ENCODE measurements at places on chromosomes 6 and 20.

DNA sequence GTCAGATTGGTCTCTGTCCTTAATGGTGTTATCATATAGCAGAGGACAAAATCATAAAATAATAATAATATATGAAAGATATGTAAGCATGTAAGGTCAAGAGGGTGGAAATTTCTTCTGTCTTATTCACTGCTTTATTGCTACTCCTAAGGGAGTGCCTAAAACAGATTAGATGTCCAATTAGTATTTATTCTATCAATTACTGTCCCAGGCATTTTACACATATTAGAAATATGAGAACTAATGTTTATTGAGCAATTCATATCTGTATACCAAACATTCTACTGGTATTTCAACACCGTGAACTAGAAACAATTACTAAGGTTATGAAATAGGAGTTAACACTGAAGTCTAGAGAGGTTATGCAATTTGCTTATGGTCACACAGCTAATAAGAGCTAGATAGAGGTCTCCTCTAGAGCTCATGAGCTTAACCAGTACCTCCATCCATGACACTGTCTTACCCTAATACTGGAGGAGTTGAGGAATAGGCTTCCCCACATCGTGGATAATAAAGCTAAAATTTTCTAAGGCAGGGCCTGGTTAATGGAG lies 302.3 kb downstream of the PLCB1 start:
- DNase-seq = no peak

- peak; percentile 23 for DNase-seq
Measured at GRCh38 chr20:62064770-62065673, 659 bp downstream of the TAF4 start.

DNA sequence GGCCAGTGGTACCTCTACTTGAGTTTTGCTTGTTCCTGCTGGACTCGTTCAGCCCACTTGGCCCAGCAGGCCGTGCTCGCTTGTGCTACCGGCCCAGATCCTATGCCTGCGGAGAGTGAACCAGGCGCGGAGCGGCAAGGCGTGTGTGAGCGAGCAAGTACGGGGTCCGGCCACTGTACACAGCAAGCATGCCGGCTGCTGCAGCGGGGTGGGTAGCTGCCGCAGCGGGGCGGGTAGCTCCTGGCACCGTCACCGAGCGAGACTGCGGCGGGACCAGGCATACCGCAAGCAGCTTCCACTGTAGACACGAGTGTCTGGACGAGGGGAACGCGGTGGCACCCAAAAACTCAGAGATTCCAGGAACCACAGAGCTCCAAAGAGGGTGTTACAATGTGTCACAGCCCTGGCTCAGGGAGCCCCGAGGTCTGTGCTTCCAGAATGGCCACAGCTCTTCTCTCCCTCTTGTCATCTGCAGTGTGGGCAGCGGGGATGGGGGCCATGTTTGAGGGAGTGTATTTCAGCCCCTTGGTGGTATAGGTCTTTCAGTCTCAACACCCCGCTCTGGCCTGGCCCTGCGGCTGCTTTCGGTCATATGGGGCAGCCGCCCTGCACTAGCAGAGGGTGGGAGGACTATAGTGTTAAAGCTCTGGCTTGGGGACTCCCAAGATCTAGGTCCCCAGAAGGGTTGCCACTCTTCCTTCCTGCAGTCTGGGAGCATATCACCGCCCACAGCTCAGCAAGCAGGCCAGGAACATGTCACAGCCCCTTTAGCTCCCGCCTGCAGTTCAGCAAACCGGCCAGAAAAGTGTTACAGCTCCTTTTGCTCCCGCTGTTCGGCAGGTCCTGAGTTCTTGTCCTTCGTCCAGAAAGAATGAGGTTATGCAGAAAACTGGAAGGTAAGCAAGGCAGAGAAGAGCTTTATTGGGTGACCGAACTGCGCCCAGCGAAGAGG lies 6.1 kb upstream of the RWDD1 start:
- DNase-seq = no peak

DNA sequence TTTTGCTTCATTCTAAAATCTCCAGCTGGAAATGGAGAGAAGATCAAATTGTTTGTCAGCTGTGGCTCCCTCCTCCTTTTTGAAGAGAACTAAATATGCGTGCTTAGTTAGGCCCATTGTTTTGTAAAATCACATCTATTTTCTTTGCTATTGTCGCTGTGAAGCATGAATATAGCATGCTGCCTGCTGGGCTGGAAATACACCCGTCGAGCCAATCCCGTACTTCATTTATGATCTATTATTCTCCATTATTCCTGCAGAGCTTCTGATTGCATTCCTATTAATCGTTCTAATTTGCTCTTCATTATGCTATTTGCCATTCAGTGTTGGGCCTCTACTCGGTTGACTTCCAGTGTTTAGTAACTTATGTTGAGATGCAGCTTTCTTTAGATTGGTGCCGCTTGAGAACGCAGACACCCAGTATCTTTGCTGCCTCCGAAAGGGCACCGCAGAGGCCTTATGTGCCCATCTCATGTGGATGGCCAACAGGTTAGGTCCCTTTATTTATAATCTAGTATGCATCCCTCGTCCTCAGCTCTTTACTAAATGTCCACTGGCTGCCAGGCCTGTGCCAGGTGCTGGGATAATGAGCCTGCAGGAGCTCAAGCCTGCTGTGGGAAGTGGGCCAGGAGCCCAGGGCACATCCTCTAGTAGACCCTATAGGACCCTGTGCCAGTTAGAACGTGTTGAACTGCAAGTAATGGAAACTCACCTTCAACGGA lies 45.6 kb downstream of the FAM50B start:
- DNase-seq = no peak

- DNase-seq = no peak
Measured at GRCh38 chr20:58040447-58041290, 187.8 kb downstream of the ANKRD60 start.

DNA sequence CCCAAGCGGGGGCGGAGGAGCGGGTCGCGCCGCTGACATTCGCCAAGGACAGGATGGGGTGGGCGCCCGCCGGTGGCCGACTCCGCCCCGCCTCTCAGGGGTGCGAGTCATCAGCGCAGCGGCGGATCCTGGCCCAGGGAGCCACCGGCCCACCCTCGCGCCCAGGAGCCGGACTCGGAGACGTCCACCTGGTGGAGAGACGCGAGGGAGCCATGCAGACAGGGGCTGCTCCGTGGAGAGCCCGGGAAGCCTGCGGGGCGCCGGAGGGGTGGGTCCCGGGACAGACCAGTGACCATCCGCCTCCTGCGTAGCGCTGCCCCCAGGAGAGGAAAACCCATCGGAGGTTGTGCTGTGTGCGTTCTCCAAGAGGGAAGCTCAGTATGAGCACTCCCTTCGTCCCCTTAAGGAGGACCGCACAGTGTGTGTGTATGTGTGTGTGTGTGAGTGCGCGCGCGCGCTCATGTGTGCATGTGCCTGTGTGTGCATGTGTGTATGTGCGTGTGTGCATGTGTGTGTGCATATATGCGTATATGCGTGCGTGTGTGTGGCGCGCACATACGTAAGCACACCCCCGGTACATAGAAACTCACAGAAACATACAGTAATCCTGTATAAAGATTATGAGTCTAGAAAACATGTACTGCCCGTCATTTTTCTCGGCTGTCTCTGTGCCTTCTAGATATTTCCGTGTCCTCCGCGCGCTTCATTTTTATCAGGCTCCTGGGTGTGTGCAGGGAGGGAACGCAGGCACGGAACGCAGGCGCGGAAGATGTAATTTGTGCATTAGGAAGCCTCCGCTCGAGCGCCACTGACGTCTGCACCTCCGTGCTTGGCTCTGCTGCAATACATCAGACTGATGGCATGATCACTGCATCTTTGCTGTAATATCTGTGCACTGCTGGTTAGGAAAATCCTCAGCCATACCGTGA lies 158.9 kb downstream of the TBXT start:
- no peak for DNase-seq

GRCh38 chr20:49765846-49766541 lies 46.6 kb upstream of the SLC9A8 start:
- no peak for DNase-seq

- no peak for DNase-seq
Measured at GRCh38 chr20:52787962-52788361, 184.2 kb upstream of the TSHZ2 start.

All from NCI-H82 (cell line).